ENCODE measurements at places on chromosomes 12 and 14. TPM values are rescaled to one million over a fixed set of nuclear protein-coding genes. Genes with fewer than 3 reads are reported as not detected.

DNA sequence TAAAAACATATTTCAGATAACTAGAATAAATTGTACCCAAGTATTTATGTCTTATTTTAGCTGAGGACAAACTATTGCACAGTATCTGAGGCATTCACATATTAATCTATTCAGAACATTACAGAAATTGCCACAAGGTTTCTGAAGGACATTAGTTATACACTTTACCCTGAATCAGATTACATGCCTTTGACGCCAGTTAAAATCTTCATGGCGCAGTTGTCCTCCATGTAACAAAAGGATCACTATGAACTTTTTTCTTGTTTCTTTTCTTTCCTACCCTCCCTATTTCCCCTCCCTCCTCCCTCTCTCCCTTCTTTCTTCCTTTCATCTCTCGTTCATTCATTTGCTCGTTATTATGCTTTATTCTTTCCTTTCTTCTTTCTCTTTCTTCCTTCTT is 176.6 kb upstream of the KITLG start:
- no peaks in the 10 kb centered on the region for H3K36me3 ChIP-seq
- H3K4me1 ChIP-seq, result no peaks in the 10 kb centered on the region
- no peak overlapping the region for H3K27ac ChIP-seq
- H3K27me3 ChIP-seq, result no peaks in the 10 kb centered on the region
- H3K4me3 ChIP-seq, result no peak overlapping the region

DNA sequence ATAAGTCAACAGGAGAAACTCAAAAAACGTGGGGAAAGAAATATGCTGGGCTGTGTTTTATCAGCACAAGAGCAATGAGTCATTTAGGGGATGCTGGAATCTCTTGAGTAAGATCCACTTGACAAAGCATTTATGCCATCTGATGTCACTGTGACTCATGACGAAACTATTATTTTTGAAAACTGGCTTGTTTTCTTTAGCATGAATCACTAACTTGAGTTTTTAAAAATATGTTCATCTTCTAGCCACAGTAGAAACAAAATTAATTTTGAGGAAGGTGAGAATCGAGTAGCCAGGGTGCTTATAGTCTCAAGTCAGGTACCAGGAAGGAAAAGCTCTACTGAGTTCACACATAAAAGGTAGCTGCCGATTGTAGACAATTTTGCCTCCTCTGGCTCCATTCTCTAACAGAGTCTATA is 456.2 kb upstream of the MGAT4C start:
- H3K36me3 ChIP-seq, result no peaks in the 10 kb centered on the region
- H3K4me3 ChIP-seq, result no peak overlapping the region
- no peak for DNase-seq

DNA sequence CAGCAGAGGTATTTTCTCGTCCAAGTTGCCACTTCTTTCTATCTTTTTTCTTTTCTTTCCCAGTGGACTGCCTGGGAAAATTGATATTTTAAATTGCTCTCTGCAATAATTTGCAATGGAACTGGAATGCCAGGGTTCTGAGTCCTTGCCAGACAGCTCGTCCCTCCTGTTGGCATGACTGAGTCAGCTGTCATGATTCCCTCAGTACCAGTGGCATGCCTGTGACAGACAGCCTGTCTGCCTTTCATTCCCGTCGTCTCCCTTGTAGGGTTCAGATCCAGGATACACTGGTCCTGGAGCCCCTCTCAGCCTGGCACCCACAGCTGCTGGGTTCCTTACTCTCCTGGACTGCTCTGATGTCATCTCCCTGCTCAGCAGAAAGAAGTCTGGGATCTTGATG is 84.8 kb downstream of the PTPN11 start:
- no peak for DNase-seq
- H3K27ac ChIP-seq, result no peak overlapping the region
- H3K4me1 ChIP-seq, result no peaks in the 10 kb centered on the region
- H3K27me3 ChIP-seq, result no peaks in the 10 kb centered on the region
- peaks cover 18% of the 10 kb centered on the region for H3K36me3 ChIP-seq

Gene P2RX2
- total RNA-seq, result not detected

GRCh38 chr12:76622915-76623314 is 63.3 kb upstream of the OSBPL8 start:
- no peak for DNase-seq
- H3K27ac ChIP-seq, result no peak overlapping the region
- H3K36me3 ChIP-seq, result no peaks in the 10 kb centered on the region
- H3K4me1 ChIP-seq, result no peaks in the 10 kb centered on the region
- no peaks in the 10 kb centered on the region for H3K27me3 ChIP-seq

DNA sequence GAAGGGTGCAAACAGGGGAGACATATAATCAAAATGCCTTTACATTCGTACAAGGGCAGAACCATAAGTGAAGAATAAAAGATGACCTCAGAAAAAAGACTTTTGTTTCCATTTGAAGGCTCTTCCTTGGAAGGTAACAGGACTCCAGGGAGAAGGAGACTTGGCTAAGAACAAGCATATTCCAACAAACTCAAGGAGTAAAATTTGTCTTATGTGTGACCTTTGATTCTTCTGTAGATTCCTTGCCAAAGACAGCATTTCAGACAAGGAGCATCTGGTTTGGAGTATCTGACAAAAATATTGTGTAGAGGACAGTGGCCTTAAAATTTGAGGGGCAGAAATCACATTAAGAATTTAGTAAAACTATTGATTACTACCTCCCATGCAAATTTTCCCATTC is 991.9 kb downstream of the FLRT2 start:
- no peak overlapping the region for H3K27ac ChIP-seq
- no peaks in the 10 kb centered on the region for H3K27me3 ChIP-seq
- no peaks in the 10 kb centered on the region for H3K36me3 ChIP-seq
- H3K4me1 ChIP-seq, result no peaks in the 10 kb centered on the region
- no peak for DNase-seq

GRCh38 chr12:95994476-95994875 is 1.7 kb downstream of the HAL start:
- no peaks in the 10 kb centered on the region for H3K27me3 ChIP-seq
- DNase-seq, result no peak
- no peaks in the 10 kb centered on the region for H3K36me3 ChIP-seq
- H3K4me1 ChIP-seq, result peaks cover 5% of the 10 kb centered on the region
- no peak overlapping the region for H3K27ac ChIP-seq
- no peak overlapping the region for H3K4me3 ChIP-seq

GRCh38 chr12:124866195-124866882 is 2.7 kb upstream of the SCARB1 start:
- H3K27ac ChIP-seq, result no peak overlapping the region
- no peak overlapping the region for H3K4me3 ChIP-seq
- no peaks in the 10 kb centered on the region for H3K36me3 ChIP-seq
- DNase-seq, result no peak
- H3K4me1 ChIP-seq, result peaks cover 34% of the 10 kb centered on the region

DNA sequence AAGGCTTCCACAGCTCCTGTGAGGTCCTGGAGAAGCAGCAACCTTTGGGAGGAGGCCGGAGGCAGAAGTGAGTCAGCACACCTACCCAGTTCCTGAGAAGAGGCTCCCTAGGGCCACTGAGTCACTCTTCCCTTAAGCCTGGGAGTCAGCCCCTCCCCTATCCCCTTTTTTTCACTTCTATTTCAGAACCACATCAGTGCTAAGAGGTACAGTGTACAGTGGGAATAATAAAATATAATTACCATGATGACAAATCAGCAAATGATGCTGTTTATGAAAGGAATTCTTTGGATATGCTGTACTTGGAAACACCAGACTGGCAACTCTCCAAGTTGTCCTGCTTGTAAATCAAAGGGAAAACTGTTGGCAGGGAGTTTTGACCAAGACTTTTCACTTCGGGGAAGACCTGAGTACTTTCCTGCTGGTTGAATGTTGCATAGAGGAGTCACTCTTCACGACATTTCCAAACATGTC is 7.8 kb upstream of the TBPL2 start:
- no peak overlapping the region for H3K27ac ChIP-seq
- no peaks in the 10 kb centered on the region for H3K4me1 ChIP-seq
- H3K27me3 ChIP-seq, result no peaks in the 10 kb centered on the region
- H3K36me3 ChIP-seq, result no peaks in the 10 kb centered on the region
- DNase-seq, result no peak

DNA sequence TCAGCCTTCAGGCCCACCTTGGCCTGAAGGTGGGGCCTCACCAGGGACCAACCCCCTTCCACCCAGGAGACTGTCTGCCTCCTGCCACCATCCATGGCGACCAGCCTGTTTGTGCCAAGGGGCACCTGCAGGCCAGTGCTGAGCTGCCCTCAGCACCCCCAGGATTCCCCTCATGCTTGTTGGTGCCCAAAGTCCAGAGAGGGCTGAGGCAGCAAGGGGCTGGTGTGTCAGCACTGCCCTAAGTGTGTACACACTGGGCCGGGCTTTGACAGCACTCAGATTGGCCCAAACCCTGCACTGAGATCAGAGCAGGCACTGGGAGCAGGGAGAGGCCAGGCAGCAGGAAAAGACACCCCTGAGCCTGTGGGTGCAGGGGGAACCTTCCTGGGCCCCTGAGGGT is 18.6 kb downstream of the SYNJ2BP start:
- no peak overlapping the region for H3K4me3 ChIP-seq
- no peak overlapping the region for H3K27ac ChIP-seq
- H3K4me1 ChIP-seq, result no peaks in the 10 kb centered on the region
- H3K27me3 ChIP-seq, result no peaks in the 10 kb centered on the region
- no peak for DNase-seq

GRCh38 chr14:98946940-98947339 is 325.1 kb downstream of the BCL11B start:
- no peak overlapping the region for H3K27ac ChIP-seq
- no peak overlapping the region for H3K4me3 ChIP-seq
- no peaks in the 10 kb centered on the region for H3K27me3 ChIP-seq
- H3K4me1 ChIP-seq, result no peaks in the 10 kb centered on the region
- no peaks in the 10 kb centered on the region for H3K36me3 ChIP-seq

GRCh38 chr12:109239691-109240090 is 69.4 kb downstream of the FOXN4 start:
- H3K36me3 ChIP-seq, result no peaks in the 10 kb centered on the region
- no peak overlapping the region for H3K4me3 ChIP-seq
- H3K27ac ChIP-seq, result no peak overlapping the region
- H3K4me1 ChIP-seq, result no peaks in the 10 kb centered on the region

Gene EMC9
- total RNA-seq, result 26.4 TPM

DNA sequence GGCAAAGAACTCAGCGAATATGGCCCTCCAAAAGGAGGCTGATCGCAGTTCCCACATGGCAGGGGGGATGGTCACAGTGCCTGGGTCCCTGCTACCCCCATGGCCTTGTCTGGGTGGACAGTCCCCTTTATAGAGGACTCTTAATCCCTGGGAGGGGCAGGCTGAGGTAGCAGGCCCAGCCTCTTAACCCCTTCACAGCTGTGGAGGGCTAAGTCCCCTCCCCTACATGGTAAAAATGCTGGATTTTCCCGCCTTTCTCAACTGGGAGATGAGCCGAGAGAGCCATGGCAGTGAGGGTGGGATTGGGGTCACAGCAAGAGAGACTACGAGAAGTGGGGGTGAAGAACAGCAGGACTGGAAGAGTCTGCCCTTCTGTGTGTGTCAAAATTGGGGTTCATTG is at the start of gene MIP:
Gene MIP, minus strand, starts transcription at position 101 of the 400 bp plus-strand sequence. Its CDS starts 44 bp downstream, at position 57.
- no peak for DNase-seq
- no peaks in the 10 kb centered on the region for H3K27me3 ChIP-seq
- no peak within 1 kb of the TSS for H3K4me3 ChIP-seq
- no peaks in the 10 kb centered on the region for H3K36me3 ChIP-seq
- H3K4me1 ChIP-seq, result peaks cover 6% of the 10 kb centered on the region

DNA sequence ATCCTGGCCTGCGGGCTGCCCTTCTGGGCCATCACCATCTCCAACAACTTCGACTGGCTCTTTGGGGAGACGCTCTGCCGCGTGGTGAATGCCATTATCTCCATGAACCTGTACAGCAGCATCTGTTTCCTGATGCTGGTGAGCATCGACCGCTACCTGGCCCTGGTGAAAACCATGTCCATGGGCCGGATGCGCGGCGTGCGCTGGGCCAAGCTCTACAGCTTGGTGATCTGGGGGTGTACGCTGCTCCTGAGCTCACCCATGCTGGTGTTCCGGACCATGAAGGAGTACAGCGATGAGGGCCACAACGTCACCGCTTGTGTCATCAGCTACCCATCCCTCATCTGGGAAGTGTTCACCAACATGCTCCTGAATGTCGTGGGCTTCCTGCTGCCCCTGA is 15.4 kb upstream of the BDKRB1 start:
- H3K4me3 ChIP-seq, result no peak overlapping the region
- H3K4me1 ChIP-seq, result no peaks in the 10 kb centered on the region
- no peak for DNase-seq
- H3K36me3 ChIP-seq, result no peaks in the 10 kb centered on the region
- H3K27ac ChIP-seq, result no peak overlapping the region

Gene GLT1D1
- not detected for total RNA-seq

DNA sequence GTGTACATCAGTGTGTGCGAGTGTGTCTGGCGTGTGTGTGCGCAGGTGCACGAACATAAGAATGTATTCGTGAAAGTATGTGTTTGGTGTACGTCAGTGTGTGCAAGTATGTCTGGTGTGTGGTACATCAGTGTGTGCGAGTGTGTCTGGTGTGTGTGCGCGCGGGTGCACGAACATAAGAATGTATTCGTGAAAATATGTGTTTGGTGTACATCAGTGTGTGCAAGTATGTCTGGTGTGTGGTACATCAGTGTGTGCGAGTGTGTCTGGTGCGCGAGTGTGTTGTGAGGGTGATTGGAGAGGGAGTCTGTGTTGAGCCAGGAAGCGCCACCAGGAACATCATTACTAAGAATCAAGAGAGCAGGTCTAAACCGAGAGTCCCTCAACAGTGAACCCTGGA is 143.8 kb downstream of the BCL11B start:
- no peaks in the 10 kb centered on the region for H3K4me1 ChIP-seq
- no peaks in the 10 kb centered on the region for H3K27me3 ChIP-seq
- no peak for DNase-seq

GRCh38 chr12:105858981-105859710 is 279.6 kb downstream of the NUAK1 start:
- no peak overlapping the region for H3K27ac ChIP-seq
- no peaks in the 10 kb centered on the region for H3K27me3 ChIP-seq
- no peaks in the 10 kb centered on the region for H3K36me3 ChIP-seq

GRCh38 chr14:56065621-56066290 is 52.5 kb upstream of the PELI2 start:
- H3K4me1 ChIP-seq, result no peaks in the 10 kb centered on the region
- H3K36me3 ChIP-seq, result no peaks in the 10 kb centered on the region
- no peak for DNase-seq
- H3K27me3 ChIP-seq, result no peaks in the 10 kb centered on the region
- H3K4me3 ChIP-seq, result no peak overlapping the region

- H3K4me1 ChIP-seq, result no peaks in the 10 kb centered on the region
- H3K4me3 ChIP-seq, result no peak overlapping the region
- H3K27me3 ChIP-seq, result no peaks in the 10 kb centered on the region
- H3K27ac ChIP-seq, result no peak overlapping the region
- no peak for DNase-seq
Observed at GRCh38 chr12:117011988-117012805, 87.0 kb downstream of the TESC start.

Gene C1R
- 2.0 TPM for total RNA-seq

DNA sequence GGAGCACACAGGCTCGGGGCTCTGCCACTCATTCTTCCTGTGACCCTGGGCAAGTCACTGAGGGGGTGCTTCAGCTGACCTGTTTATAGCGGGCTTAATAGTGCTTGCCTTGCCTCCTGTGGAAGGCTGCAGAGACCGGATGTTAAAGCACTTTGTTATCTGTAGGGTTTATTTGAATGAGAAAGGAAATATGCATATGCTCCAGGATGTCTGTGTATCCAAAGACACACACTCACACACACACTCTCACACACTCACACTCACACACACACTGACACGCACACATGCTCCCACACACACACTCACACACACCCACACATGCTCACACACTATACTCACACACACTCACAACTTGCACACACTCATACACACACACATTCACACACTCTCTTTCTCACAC is 56.1 kb upstream of the DDX11 start:
- no peaks in the 10 kb centered on the region for H3K36me3 ChIP-seq
- no peak overlapping the region for H3K27ac ChIP-seq
- no peaks in the 10 kb centered on the region for H3K4me1 ChIP-seq
- no peaks in the 10 kb centered on the region for H3K27me3 ChIP-seq

GRCh38 chr14:23538785-23539184 is 12.8 kb downstream of the ZFHX2 start:
- H3K4me1 ChIP-seq, result no peaks in the 10 kb centered on the region
- H3K36me3 ChIP-seq, result no peaks in the 10 kb centered on the region
- no peak for DNase-seq
- no peak overlapping the region for H3K4me3 ChIP-seq

Data from B cell (primary cell).